NCI-H524 (cell line): ENCODE measurements at places on chromosomes 6 and 20.

DNA sequence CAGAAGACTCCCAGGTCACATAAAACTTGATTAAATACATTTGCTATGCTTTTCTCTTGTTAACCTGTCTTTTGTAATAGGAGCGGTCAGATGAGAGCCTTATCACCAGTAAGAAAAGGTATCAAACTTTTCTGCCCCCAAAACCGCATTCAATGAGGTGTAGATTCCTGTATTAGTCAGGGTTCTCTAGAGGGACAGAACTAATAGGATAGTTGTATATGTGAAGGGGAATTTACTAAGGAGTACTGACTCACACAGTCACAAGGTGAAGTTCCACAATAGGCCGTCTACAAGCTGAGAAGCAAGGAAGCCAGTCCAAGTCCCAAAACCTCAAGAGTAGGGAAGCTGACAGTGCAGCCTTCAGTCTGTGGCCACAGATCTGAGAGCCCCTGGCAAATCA, 32.7 kb downstream of the PTPRK start:
- no peak for DNase-seq

DNA sequence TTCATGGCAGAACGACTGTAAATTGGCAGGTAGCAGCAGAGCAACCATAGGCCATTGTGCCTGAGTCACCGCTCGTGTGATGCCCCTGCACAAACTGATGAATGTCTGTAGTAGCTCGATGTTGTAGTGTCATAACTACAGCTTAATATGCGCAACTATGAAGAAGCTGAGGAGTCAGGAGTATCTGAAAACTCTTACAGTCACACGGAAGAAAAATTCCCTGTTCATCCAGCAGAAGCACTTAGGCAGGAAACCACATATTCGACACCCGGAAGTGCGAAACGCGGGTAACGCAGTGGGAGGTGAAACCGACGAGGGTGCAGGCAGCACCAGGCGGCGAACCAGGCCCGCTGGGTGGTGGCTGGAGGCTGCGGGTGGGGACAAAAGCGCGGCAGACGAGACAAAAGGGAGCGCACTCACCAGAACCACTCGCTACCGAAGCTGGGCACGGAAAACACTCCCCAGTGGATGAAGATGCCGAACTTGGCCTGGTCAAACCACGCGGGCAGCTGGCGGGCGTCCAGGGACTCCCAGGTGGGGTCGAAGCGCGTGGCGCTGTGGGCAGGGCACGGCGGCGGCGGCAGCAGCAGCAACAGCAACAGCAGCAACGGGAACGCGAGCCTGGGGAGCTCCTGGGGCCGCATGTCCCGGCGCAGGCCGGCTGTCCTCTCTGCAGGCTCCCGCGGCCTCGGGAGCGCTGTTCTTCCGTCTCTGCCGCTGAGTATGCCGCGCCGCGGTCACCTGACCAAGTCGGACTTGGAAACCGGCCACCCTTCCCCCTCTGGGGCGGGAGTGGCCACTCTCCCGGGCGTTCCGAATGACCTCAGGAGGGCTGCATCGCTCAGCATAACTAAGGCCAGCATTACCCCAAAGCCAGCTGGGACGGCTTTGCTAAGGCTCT, at the start of gene FUCA2:
TSS of gene FUCA2 (minus strand) at position 730 of the 901 bp plus-strand sequence. CDS start at position 644, 86 bp downstream.
- DNase-seq = peak; percentile 60

DNA sequence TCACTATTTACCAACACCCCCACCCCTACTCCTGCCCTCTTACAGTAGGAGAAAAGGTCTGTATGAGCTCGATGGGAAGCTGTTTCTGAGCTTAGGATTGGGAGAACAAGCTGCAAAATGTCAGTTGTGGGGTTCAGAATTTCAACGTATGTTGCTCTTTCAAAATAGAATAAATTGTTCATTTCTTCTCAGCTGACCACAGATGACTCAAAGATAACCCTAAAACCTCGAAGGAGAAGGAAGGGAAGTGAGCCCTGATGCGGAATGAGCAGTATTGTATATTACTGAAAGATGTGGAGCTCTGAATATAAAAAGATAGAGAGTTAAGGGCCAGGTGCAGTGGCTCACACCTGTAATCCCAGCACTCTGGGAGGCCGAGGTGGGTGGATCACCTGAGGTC, 35.9 kb upstream of the MYLIP start:
- no peak for DNase-seq

- DNase-seq = no peak
These were observed 66.1 kb downstream of the ADGRB3 start for GRCh38 chr6:68701159-68701558.

DNA sequence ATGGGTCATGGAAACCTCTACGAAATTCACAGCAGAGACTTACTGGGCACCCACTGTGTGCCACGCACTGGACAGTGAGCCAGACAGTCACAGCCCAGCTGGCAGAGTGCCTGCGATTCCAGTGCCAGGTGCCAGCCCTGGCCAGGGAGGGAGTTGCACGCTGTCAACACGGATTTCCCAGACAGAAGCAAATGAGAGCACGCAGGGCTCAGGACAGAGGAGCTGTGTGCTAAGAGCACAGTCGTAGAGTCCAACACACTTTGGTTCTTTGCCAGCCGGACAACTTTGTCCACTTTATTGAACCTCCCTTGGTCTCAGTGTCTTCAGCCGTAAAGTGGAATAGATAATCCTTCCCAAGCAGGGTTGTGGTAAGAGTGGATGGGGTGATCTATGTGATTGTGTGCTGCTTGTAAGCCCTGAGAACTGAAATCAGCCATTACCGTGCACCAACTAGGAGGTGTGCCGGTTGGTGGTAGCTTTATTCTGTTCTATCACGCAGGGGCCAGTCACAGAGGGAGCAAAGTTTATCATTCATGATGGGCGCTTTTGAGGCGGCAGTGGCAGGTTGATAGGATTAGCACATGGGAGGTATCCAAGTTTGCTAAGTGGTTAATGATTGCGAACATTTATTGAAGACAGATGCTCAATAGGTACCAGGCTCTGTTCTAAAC, 40.6 kb downstream of the SIRPA start:
- no peak for DNase-seq

DNA sequence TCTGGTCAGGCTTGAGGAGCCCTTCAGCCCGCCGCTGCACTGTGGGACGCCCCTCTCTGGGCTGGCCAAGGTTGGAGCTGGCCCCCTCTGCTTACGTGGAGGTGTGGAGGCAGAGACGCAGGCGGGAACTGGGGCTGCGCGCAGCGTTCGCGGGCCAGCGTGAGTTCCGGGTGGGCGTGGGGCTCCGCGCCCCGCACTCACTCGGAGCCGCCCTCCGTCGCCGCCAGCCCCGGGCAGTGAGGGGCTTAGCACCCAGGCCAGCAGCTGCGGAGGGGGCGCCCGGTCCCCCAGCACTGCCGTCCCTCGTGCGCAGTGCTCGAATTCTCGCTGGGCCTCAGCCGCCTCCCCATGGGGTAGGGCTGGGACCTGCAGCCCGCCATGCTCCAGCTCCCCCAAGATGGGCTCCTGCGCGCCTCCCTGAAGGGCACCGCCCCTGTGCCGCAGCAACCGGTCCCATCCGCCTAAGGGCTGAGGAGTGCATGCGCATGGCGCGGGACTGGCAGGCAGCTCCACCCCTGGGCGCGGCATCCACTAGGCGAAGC, 695.9 kb downstream of the EPHA7 start:
- no peak for DNase-seq

GRCh38 chr6:75450903-75451302, 42.7 kb downstream of the FILIP1 start:
- DNase-seq = no peak

- no peak for DNase-seq
These were observed 182.1 kb upstream of the CITED2 start for GRCh38 chr6:139556532-139556931.

DNA sequence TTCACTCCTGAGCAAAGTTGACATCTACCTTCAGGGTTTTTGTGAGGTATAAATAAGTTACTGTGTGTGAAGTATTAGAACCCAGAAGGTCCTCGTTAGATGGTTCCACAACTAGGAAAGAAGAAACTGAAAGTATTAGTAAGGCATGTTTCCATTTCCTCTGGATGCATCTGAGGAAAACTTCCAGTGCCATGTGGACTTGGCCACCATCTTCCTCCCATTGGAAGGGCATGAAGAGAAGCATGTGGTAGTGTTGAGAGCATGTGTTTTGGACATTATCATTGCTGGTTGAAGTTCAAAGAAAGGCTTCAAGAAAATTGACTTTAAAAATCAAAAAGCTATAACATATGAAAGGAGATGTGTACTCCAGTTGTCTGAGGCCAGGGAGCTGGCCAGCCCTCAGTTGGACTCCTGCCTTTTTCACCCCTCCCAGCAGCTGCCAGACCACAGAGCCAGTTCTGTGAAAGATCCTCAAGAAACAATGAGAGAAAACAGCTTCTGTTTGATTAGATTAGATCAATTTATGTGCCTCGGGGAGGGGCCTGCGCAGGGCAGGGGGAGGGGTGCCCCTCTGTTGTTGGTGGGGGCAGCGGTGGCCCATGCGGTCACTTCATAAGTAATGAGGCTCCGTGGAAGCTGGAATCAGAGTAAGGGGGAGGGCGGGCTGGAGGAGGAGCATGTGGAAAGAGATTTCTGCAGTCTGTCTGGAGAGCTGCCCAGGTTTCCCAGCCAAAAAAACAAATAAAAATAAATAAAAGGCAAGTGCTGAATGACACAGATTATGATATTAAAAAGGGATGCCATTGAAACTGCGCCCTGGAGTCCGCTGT, 154.0 kb downstream of the JARID2 start:
- peak; percentile 55 for DNase-seq
